AG04450 (cell line): ENCODE measurements at places on chromosomes 5 and 9.
A peak's percentile ranks its signal among the peaks of the same experiment; 100 is the strongest.

DNA sequence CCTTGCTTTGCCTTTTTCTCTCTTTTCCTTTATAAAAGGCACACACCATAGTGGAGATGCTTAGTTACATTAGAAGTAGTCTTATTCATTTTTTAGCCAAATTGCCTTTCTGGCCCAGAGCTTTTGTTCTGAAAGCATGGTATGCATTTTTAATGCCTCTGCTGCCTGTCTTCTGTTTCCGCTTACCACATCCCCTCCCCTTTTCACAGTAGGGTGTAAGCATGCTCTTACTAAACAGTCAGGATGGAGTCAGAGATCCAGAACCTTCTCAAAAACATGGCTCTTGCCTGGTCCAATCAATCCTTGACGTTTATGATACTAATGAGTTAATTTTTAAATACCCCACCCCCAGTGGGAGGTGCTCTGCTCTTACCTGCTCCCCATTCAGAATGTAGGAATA is 22.5 kb downstream of the PPP3R2 start:
- no peak for DNase-seq

GRCh38 chr5:68252673-68253623 is 37.4 kb downstream of the PIK3R1 start:
- peak; percentile 42 for DNase-seq

DNA sequence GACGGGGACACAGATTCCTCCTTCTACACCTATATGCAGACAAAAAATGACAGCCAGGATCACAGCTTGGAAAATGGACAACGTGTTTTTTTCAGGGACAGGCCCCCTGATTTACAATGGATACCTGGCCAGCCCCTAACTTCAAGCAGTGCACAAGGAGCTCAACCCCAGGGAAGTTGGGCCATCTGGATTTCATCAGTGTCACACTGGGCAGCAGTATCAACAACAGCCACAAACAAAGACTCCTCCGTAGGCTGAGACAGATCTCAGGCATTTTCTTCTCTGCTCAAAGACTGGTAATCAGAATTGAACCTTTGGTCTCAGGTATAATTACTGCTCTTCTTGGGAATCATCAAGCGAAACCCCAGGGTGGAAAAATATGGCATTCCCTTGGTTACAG is 374.0 kb downstream of the ZNF608 start:
- DNase-seq = no peak

- DNase-seq = no peak
Observed at GRCh38 chr5:143826951-143827444, 15.0 kb downstream of the HMHB1 start.

DNA sequence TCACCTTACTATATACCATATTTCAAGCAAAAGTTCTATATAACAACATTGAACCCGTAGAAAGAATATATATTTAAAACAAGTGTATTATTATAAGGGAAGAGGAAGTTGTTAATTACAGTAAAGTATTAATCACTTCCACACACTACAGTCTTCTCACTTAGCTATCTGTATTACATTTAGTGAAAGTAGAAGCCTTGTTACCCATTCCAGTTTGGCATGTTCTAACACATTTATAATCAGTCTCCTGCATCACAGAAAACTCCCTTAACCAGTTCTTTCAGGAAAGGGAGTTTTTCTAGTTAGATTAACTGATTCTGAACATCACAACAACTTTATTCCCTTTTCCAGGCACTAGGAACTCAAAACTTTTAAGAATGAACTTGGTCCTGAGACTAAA is 6.9 kb downstream of the RAB14 start:
- no peak for DNase-seq

DNA sequence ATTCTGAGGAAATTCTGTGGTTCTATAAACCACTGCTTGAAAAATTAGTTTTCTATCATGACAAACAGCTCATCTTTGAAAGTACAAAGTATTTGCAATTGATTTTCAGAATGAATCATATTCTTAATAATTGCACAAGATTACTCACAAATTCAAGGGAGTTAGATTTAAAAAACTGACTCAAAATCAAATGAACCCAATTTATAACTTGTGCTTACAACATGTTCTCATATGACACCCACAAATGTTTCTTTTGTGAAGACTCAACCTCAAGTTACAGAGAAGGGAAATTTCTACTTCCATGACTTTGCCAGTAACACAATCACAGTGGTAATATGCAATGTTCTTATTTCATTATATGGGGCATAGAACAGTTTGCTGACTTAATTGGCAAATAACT is 272.0 kb upstream of the ACTBL2 start:
- DNase-seq = no peak

DNA sequence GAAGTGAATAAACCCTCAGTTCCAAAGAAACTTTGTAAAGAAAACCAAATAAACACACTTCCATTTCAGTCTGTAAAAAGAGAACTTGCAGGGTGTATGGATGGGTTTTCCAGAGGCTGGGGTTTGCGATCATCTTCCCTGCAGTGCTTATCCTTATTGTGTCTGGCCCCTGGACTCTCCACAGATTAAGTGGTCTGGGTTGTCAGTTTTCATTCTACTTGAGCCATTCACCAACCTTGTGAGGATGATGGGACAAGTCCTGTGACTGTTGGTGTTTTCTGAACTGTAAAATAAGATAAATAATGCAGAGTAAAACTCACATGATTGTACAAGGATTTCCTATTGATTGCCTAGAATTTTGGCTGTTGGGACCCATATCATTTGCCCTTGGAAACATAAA is 166.1 kb upstream of the MOCS2 start:
- no peak for DNase-seq

GRCh38 chr9:12963537-12963936 is 188.7 kb downstream of the LURAP1L start:
- no peak for DNase-seq

GRCh38 chr9:110452227-110452801 is 114.7 kb upstream of the TXNDC8 start:
- DNase-seq = no peak

GRCh38 chr9:138103111-138103848 is 225.7 kb downstream of the CACNA1B start:
- no peak for DNase-seq

GRCh38 chr5:38258319-38259061 is at the start of gene EGFLAM:
Gene EGFLAM (plus strand): TSS chr5:38258559. CDS start chr5:38258755, 196 bp downstream.
- DNase-seq = no peak

- DNase-seq = no peak
Observed at GRCh38 chr5:146402949-146403348, 44.2 kb upstream of the TCERG1 start.

GRCh38 chr9:85038824-85039608 is 369.5 kb downstream of the NTRK2 start:
- DNase-seq = no peak

- no peak for DNase-seq
Observed at GRCh38 chr9:134390947-134391318, 64.7 kb downstream of the RXRA start.

DNA sequence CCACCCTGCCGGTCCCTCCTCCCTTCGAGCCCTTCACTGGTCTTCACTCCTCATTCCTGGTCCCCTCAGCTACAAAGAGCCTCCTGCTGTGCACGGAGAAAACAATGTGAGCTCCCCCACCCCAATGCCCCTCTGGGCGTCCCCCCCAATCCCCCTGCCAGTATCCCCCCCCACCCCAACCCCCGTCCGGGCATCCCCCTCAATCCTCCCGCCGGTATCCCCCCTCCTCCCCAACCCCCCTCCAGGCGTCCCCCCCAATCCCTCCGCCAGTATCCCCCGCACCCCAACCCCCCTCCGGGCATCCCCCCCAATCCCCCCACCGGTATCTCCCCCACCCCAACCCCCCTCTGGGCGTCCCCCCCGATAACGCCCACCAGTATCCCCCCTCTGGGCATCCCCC is 42.8 kb downstream of the EXD3 start:
- no peak for DNase-seq

GRCh38 chr5:56838409-56839039 is 23.2 kb downstream of the MAP3K1 start:
- peak; percentile 26 for DNase-seq

GRCh38 chr9:69469136-69469535 is 144.1 kb downstream of the ENTREP1 start:
- no peak for DNase-seq

- no peak for DNase-seq
Observed at GRCh38 chr5:169301386-169301934, 521 bp upstream of the SLIT3 start.

- DNase-seq = no peak
Observed at GRCh38 chr5:68428231-68428811, 212.8 kb downstream of the PIK3R1 start.

DNA sequence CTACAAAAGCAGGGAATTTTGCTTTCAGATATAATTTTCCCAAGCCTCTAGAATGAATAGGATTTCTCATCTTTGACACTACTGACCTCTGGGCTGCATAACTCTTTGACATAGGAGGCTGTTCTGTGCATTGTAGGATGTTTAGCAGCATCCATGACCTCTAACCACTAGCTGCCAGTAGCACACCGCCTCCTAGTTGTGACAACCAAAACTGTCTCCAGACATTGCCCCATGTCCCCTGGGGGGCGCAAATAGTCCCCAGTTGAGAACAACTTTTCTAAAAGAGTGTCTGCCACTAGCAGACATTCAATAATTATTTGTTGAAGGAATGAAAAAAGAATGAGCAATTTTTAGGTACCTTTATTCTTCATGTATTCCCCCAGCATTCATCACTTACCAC is 51.8 kb downstream of the POU4F3 start:
- DNase-seq = no peak
